Natural killer cell treated with Interleukin-12 subunit alpha and Interleukin-12 subunit beta and Interleukin-15 and Interleukin-18, amount 100 ng/mL, for 72 hours (primary cell): ENCODE measurements at places on chromosomes 13 and 19.

DNA sequence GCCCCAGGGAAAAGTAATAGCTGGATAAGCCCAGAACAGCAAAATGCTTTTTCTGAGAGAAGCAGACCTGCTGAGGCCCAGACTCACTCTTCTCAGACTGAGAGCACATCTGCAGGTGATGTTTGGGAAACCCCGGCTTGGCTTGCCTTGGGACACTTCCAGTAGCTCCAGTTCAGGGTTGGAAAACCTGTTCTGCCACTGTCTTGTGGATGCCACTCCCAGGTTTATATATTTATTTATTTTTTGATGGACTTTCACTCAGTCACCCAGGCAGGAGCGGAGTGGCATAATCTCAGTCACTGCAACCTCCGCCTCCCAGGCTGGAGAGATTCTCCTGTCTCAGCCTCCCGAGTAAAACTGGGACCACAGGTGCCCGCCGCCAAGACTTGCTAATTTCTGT lies 8.0 kb upstream of the SMARCA4 start:
- DNase-seq: no peak

DNA sequence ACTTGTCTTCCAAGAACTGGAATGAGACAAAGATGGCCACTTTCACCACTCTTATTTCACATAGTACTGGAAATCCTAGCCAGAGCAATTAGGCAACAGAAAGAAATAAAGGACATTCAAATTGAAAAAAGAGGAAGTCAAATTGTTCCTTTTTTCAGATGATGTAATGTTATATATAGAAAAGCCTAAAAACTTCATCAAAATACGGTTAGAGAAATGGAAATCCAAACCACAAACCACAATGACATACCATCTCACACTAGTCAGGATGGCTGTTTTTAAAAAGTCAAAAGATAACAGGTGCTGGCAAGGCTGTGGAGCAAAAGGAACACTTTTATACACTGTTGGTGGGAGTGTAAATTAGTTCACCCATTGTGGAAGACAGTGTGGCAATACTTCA lies 113.3 kb upstream of the SPRY2 start:
- DNase-seq: no peak

GRCh38 chr19:18499055-18499775 lies 22.7 kb downstream of the ELL start:
- DNase-seq: no peak

GRCh38 chr19:2543463-2544442 lies 67.8 kb downstream of the GADD45B start:
- DNase-seq: peak; percentile 73

- no peak for DNase-seq
Measured at GRCh38 chr19:49271080-49271753, 53.8 kb downstream of the SLC6A16 start.

GRCh38 chr19:38952395-38953165 lies 21.8 kb downstream of the MRPS12 start:
- no peak for DNase-seq

DNA sequence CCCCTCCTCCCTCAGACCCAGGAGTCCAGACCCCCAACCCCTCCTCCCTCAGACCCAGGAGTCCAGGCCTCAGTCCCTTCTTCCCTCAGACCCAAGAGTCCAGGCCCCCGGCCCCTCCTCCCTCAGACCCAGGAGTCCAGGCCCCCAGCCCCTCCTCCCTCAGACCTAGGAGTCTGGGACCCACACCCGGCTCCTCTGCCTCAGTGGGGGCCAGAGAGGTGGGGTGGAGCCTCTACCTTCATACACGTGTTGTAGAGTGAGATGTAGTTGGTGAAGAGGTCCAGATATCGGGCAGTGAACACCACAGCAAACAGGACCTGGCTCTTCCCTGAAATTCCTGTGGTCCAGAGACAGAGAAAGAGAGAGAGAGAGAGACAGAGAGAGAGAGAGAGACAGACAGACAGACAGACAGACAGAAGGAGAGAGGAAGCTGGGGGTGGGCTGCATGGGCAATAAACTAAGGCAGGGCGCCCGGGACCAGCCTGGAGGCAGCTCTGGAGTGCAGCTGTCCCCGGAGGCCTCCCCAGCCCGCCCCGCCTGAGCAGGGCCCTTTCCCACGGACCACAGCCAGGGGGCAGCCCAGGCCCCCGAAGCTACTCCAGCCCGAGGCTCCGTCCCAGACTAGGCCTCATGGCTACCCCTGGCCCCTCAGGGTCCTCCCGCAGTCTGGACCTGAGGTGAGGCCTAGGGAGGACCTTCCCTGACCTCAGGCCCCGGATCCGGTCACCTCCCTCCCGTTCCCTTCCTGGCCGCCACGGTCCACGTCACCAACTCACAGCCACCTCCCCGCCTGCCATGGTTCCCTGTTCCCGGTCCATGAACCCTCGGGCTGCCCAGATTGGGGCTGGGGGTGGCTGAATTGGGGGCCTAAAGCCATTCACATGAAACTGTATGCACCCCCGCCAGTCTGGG lies 907 bp downstream of the KDELR1 start:
- DNase-seq: peak; percentile 77

- DNase-seq: no peak
Measured at GRCh38 chr19:5001615-5002014, 32.7 kb downstream of the KDM4B start.

GRCh38 chr19:55700813-55701212 lies 25.8 kb downstream of the EPN1 start:
- DNase-seq: no peak

GRCh38 chr13:55245005-55245644 lies 1895.6 kb upstream of the PRR20A start:
- no peak for DNase-seq

- DNase-seq: no peak
Measured at GRCh38 chr13:36360903-36361302, 14.7 kb upstream of the SPART start.

- no peak for DNase-seq
Measured at GRCh38 chr13:61685682-61686012, 270.0 kb upstream of the PCDH20 start.

DNA sequence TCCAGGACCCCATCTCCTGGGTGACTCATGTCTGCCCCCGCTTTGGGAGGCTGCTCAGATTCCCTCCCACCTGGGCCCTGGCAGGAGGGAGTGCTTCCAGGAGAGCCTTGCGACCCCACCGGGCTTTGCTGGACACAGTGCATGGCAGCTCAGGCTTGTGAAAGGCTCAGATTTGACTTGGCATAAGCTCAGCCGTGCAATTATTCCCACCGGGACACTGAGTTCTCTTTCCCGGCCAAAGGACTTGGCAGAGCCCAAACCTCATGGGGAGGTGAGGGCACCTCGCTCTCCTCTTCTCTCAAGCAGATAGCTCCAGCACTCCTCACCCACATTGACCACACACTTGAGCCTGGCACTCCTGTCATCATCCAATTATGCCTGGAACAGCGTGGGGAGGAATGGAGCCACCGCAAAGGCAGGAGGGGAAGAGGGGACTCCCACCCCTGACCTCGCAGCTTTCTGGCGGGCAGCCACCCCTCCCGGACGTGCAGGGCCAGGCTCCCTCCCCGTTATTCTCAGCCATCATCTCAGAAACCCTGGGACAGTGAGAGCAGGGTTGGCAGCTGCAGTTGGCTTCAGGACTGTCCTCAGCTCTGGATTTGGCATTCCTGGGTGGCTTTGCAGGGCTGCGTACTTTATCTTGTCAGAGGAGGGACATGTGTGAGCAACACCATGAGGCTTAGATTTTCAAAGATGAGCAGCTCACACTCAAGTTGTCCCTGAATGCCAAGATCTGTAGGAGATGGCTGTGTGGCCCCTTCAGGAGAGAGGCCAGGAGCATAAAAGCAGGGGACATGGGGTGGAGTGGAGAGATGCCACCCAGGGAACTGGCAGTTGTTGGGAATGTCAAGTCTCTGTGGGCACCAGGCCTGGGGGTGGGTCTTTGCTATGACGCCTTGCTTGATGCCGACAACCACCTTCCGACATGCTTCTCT lies 306.2 kb downstream of the TEX29 start:
- no peak for DNase-seq

DNA sequence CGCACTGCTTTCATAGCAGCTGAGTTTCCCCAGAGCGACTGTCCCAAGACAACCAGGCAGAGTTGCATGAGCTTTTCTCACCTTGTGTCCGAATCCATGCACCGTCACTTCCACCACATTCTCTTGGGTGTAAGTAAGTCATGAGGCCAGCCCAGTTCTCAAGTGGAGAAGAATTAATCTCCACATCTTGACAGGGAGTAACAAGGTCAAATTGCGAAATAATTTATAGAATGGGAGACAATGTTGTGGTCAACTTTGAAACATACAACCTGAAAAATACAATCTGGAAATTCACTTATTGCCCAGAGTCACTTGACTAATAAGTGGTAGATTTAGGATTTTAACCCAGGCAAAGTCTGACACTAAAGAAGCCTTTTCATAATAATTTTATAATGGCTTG lies 123.7 kb downstream of the UFM1 start:
- DNase-seq: no peak

GRCh38 chr13:49869519-49869918 lies 66.6 kb downstream of the SPRYD7 start:
- DNase-seq: no peak

GRCh38 chr13:30523211-30523610 lies 57.5 kb upstream of the HMGB1 start:
- DNase-seq: no peak

GRCh38 chr13:49498206-49498605 lies 2.5 kb downstream of the PHF11 start:
- DNase-seq: no peak

DNA sequence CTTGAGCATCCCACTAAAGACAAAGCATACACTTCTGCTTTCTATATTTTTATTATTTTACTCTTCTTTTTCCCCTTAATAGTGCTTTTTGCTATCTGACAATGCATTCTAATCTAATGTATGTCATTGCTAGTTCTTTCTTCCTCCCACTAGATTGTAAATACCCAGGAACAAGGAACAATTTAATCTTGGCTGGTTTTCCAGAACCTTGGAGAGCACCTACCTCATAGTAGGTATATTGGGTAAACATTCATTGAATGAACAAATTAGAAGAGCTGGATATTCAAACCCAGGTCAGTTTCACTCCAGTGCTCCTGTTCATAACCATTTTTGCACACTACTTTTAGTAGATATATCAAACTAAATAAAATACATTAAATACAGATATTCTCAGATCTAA lies 1617.6 kb upstream of the SLC10A2 start:
- no peak for DNase-seq

DNA sequence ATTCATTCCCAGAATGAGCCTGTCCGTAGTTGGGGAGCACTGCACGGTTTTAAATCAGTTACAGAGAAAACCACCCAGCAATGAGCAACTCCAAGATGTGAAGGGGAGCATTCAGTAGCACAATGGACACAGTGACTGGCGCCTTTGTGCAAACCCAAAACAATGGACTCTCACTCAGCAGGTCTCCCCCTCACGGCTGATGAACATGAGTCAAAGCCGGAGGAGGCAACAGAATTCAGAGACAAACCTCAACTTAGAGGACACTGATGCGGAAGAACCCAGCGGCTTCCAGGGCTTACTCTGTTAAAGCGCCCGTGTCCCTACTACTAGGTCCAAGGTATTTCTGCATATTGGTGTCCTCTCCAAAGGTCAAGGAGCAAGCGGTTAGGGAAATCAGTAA lies 17.7 kb downstream of the PLEKHF1 start:
- DNase-seq: no peak

DNA sequence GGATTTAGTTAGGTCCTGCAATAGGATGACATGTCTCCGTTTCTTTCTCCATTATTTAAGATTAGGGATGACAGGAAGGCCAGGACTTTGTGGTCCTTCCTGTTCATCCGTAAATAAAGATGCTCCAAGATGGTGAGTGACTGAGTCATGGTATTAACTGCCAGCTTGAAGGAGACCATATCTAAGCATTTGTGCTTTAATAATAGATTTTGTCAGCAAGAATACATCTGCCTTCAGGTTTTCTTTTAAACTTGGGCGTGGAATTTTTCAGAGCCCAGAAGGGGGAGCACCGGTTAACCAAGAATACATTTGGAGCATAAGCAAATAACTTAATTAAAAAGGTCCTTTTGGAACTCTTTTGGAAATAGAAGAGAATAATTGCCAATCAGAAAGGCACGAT lies 68.2 kb downstream of the ARHGAP35 start:
- DNase-seq: no peak
